Right cardiac atrium (tissue), 5 donors: ENCODE measurements at places on chromosomes 3 and 15. TPM values are rescaled to one million over a fixed set of nuclear protein-coding genes. Genes with fewer than 3 reads are reported as not detected.

The VPS8 gene
- 10.9 TPM for polyA plus RNA-seq

The SCG5 gene
- polyA plus RNA-seq, result 0.48 TPM

The GPR149 gene
- not detected for polyA plus RNA-seq

The GPR171 gene
- 0.34 TPM for polyA plus RNA-seq

The AADACL2 gene
- 0.05 TPM for polyA plus RNA-seq

The GALNT15 gene
- polyA plus RNA-seq, result 10.1 TPM

The MOBP gene
- polyA plus RNA-seq, result 0.05 TPM

The MANF gene
- 49.2 TPM for polyA plus RNA-seq

The MYH15 gene
- 0.29 TPM for polyA plus RNA-seq

The SERPINI2 gene
- polyA plus RNA-seq, result 1.3 TPM

The UCN2 gene
- polyA plus RNA-seq, result 0.16 TPM

- DNase-seq, result no peak
Measured at GRCh38 chr3:37686220-37686619, 175.5 kb upstream of the CTDSPL start.

DNA sequence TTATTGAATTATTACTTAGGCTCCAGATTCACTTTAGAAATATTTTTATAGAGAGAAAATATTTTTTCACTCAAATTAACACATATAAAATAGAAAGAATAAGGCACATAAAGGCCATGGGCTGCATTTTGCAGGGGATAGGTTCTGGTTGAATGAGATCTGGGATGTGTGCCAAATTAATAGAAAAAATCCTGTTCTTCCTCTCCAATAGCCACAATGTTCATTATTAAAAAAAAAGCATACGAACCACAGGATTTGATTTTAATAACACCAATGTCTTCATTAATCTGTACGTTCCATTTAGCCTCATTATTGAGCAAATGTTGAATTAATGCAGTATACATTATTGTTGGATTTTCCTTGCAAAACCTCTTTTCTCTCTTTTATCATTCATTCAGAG lies 622.8 kb upstream of the AGTR1 start:
- DNase-seq, result no peak

DNA sequence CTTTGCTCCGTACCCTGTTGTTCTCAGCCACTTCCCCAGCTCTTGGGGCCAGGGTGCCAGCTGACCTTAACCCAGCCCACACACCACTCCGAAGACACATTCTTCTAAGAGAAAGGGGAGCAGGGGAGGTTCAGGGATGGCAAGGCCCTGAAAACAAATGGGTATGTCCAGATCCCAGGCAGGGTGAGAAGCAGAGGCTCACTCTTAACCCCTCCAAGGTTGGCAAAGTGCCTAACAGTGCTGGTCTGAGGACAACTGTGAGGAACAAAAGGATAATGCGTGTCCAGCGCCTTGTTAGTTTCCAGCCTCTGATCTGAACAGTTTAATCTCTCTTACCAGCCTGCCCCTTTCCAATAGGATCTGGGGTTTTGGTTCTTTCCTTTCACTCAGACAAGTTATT lies 1.5 kb downstream of the TMEM44 start:
- DNase-seq, result no peak

DNA sequence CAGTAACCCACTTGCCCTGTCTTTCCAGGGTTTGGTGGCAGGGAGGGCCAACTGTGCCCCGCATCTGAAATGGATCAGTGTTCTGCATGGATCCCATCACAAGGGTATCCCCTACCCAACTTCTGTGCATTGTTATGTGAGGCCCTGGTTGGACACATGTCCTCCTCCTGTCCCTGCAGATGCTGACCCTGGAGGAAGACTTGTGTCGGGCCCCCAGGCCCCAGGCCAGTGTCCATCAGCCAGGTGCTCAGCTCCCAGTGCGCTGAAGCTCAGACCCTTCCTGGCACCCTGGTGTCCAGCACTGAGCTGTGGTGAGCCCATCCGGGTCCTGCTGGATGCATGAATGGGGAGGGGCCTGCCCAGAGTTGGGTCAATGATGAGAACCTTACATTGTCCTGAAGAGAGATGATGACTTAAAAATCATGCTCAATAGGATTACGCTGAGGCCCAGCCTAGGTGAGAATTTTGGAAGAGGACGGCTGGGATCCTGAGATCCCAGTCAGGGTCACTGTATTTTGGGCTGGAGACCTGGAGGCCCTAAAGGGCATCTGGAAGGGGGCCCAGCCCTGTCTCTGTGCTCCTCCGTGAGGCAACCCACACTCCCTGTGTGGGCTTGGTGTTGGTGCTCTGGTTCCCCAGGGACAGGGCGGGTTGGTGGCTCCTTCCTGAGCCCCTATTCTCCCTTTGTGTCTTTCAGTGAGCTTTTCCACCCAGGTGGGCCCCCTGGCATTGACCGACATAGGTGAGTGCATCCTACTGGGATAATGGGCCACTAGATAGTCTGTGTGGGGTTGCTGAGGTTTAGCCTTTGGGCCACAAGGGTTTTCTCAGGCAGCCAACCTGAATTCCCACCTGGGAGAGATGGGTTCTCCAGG lies 199.1 kb downstream of the UBE3A start:
- peak; percentile 16 for DNase-seq

GRCh38 chr3:64039981-64040733 lies 16.9 kb upstream of the PSMD6 start:
- peak; percentile 28 for DNase-seq

- no peak for DNase-seq
Measured at GRCh38 chr3:148464246-148464645, 233.5 kb upstream of the AGTR1 start.

DNA sequence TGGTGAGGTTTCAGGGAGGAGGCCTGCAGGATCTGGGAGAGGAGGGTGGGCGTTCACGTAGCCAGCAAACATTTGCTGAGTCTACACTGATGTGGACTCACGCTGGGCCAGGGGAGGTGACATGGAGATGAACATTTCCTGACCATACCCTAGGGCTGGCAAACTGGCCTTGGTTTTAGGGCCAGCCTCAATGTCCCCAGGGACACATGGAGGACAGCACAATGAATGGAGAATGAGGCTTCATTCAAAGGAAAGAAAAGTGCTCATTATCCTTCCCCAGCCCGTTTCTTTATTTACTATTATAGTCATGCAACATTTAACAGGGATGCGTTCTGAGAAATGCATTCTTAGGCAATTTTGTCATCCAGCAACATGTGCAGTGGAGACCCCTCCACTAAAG lies 26.8 kb downstream of the ACAN start:
- no peak for DNase-seq

DNA sequence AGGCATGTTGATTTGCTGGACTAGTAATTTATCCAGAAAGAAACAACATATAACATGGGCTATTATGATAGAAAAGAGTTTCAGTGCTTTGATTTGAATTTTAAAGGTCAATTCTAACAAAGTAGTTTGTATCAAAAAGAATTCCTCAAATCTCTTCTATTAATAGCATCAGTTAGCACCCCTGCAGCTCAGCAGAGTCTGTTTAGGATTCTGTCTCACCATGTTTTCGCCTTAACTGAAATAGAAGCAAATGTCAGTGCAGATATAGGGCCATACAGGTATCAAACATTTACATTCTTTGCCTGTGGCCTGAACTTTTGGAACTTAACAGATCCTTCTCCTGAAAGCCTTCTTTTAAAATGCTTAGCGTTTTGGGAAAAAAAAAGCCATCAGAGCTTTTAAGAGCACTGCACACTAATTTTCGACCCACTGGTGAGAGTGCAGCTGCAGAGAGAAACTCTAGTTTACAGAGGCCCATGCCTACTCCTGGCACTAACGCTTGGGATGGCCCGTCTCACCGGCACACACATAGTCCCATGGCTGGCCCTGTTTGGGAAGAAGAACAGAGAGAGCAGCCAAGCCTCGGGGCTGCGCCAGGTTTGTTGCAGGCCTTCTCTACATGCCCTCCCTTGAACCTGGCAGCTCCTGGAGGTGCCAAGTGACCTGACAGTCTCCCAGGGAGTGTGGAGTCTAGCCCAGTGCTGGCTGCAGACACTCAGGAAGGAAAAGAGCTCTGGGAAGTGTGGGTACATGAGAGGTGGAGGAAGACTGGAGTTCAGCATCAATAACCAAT lies 9.9 kb upstream of the PAQR9 start:
- DNase-seq, result peak; percentile 87

- no peak for DNase-seq
Measured at GRCh38 chr15:48337607-48338006, 6.4 kb downstream of the DUT start.

DNA sequence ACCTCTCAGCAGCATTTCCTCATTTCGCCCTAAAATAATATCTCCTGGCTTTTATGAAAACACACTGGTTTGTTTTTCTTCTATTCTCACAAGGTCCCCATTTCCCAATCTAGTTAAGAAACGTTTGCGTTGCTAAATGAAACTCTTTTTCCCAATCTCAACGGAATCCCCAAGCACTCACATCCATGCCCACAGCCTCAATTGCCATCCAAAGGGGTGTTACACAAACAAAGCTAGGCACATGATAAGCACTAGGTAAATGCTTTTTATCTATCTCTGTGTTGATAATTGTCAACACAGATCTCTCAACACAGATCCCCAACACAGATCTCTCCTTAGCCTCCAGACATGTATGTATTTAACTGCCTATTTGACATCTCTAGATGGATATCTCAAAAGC lies 35.2 kb upstream of the TF start:
- DNase-seq, result no peak

DNA sequence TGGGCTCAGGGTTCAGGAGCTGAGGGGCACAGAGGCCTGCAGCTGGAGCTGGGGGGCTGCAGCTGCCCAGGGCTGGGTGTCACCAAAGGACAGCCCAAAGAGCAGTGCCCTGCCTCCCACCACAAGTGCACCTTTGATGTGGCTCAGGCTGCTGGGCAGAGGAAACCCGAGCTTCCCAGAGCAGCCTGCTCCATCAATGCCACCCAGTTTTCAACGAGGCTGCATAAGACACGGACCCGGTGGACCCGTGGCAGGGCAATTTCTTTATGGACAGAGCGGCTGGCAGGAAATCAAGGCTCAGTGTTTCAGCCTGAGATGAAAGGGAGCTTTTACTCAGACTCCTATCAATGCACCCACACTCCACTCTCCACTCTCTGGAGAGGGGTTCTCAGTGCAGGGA lies 18.7 kb downstream of the SEMA5B start:
- DNase-seq, result no peak

- no peak for DNase-seq
Measured at GRCh38 chr15:92780843-92781242, 119.3 kb upstream of the CHD2 start.

DNA sequence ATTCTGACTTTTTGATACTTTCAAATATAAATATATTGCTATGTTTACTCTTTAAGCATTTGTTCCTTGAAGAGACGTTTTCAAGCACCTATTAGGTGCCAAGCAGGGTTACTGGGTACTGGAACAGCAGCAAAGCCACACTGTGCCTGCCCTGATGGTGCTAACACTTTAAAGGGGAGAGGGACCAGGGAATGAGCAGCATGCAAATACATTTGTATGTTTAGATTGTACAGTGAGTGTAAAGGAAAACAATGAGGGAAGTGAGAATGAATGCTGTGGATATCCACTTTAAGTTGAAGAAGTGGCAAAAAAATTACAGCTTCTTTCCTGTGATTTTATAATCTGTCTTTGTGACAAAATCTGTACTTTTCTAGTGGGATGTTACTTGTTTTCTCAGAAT lies 400.2 kb upstream of the ATP11B start:
- no peak for DNase-seq
